ENCODE measurements at places on chromosomes 16 and 17.

DNA sequence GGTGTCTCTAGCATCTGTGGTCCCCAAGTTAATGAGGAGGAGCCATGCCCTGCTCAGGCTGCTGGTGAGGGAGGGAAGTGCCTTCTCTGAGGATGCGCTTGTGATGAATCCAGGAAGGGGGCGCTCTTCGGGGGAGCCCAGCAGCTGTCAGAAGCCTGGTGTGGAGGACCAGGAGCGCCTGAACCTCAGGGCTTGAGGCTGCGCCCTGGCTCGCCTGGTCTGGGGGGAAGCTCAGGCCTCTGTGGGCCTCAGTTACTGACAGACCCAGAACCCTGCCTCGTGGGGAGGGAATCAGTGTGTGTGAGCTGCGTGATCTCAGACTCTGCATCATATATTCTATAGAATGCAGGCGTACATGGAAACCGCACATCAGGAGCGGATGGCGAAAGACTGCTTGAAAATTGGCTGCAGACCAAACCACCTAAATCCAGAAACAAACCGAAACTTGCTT lies 126.1 kb downstream of the SEC14L1 start:
- DNase-seq = no peak

DNA sequence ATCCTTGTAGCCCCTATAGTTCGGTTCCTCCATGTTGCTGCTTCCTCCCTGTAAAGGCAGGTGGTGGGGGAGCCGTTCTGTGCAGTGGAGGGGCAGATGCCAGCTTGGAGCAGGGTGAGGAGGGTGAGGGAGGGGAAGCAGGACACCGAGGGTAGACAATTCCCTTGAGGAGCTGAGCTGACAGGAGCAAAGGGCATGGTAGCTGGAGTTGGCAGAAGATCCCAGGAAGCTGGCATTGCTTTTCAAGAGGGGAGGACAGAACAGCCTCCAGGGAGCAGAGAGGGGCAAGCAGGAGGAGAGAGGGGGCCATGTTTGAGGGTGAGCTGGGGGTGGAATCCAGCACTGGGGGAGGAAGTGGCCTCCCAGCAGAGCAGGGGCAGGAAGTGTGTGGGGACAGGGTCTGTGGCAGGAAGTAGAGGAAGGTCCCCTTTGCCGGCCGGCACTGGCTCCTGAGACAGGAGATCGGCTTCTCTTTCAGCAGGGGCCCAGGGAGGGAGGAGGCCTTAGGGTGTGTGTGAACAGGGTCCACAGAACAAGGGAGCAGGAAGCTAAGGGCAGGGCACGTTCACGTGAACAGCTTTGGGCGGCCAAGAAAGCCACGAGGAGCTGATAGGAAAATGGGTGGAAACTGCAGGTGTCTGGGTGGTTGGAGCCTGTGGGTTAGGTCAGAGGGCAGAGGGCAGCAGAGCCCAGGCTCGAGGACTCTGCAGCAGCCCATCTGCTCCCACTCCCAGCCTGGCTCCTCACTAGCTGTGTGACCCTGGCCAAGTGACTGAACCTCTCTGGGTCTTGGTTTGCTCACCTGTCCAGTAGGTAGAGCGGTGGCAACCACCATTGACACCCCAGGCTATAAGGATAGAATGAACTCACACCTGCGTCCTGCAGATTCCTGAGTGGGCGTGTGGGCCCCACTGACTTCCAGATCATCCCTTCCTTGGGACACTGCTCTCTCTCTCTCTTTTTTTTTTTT lies 17.5 kb upstream of the SPNS2 start:
- DNase-seq = no peak

DNA sequence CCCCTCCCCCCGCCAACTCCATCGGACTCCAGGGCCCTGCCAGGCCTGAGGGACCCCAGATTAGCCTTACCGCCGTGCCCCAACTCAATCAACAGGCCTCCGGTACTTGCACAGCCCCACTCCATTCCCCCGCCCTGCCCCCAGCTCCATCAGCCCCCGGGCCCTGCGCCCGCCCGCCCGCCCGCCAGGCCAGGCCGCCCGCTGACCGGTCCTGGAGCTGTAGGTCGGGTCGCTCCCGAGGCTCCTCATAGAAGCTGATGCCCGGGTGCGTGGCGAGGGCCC lies 308 bp downstream of the GTF3C1 start:
- peak; percentile 1 for DNase-seq

GRCh38 chr16:31678649-31679325 lies 151.1 kb downstream of the AHSP start:
- no peak for DNase-seq

DNA sequence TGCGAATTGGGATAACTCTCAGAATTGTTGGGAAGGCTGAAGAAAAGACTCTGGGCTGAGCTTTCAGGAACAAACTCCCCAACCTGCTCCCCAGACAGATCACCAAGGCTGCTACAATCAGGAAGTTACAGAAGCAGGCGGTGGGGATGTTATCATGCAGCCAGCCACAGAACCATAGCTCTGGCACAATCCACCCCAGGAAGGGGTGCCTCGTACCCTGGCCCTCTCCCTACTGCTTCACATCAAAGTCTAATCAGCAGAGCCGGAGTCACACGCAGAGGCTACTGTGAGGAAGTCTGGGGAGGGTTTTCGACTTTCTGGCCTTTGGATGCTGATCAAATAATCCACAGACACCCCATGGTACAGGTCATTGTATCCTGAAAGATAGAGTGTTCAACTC lies 86.8 kb downstream of the NTN1 start:
- no peak for DNase-seq

DNA sequence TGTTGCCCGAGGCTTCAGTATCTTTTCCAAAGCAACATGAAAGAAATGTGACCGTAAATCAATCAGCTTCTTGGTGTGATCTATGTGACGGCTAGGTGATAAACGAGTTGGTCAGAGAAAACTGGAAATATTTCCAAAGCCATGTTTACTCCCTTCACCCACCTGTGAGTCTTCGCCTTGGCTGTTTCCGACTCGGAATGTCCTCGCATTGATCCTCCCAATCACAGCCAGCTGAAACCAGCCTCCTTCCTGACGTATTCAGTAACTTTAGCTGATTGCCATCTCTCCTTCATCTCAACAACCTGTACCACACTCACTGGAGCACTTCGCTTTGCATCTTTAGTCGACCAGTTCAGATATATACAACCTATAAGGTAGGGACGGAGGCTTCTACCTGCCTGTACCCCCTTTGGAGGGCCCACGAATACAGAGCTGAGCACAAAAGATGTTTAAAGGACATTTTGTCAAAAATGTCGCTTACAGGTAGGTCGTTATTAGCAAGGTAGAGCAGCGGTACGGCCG lies 705 bp downstream of the KRABD2 start:
- no peak for DNase-seq

- DNase-seq = no peak
These were observed 321.9 kb upstream of the CDH5 start for GRCh38 chr16:66044556-66044955.

- DNase-seq = no peak
These were observed 12.7 kb upstream of the FAM20A start for GRCh38 chr17:68613739-68614298.

- no peak for DNase-seq
These were observed 44.1 kb upstream of the MGAT5B start for GRCh38 chr17:76824093-76824492.

All from activated T-helper 9 cell treated with anti-CD3 and anti-CD28 coated beads, Interleukin-2, amount 50 U/mL, for 16 hours (primary cell).